ENCODE measurements at places on chromosomes 1 and 21.
A peak's percentile ranks its signal among the peaks of the same experiment; 100 is the strongest.

DNA sequence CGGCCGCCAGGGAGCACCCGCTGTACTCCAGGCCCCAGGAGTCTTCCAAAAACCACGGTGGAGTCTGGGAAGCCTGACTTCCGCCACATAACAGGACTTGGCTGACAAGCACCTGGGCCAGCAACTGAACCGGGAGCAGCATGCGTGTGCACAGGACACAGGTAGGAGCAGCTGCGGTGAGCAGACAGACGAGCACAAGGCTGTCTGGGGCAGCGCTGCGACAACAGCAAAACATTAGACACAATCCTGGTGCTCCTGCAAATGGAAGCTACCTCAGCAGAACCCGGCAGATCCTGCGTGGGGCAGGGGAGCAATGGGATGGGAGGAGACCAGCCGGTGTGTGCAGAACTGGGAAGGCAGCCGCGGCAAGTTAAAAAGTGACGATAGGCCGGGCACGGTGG lies 80.4 kb downstream of the NPHP4 start:
- no peak for DNase-seq

GRCh38 chr21:22898051-22898665 lies 1899.9 kb downstream of the NCAM2 start:
- DNase-seq: no peak

DNA sequence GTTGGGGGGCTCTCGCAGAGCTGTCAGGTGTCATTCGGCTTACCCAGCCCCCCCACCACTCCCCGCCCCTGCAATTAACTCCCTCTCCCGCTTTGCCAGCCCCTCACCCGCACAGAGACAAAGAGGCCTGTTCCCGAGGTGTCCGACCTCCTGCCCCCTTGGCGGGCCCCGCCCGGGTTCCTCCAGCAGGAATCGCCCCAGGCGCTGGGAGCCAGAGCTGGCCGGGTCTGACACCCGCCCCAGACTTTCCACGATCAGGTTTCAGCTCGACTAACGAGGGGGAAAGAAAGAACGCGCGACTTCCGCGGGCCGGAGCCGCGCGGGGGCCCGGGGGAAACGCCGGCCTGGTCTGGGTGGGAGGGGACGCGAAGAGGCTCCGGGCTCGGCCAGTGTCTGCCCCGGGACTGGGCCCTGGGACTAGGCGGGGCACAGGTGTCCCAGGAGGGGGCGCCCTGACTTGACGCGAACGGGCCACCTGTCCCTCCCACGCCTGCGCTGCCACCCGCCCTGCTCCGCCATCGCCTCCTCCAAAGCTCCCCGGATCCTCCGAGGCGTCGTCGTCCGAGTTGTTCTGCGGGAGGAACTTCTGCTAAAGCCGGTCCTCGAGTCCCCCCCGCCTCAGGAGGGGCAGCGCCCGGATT lies 36.4 kb upstream of the HHAT start:
- DNase-seq: peak; percentile 72

DNA sequence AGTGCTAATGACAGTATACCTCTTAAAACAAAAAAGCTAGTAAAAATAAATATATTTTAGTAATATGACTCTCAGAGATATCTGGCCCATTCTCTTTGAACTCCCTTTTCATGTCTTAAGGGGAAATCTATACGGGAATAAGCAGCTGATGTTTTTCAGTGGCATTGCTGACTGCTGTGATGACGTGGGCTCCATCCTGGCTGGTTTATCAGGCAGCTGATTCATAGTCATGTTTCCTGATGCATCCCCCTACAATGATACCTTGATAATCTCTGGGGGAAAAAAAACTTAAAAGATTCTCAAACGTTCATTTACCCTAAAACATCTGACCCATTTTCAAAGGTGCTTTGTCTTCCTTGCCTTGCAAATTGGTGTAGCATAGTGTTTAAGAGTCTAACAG lies 53.8 kb downstream of the ABCA4 start:
- DNase-seq: no peak

GRCh38 chr1:202568826-202569225 lies 141.4 kb downstream of the SYT2 start:
- peak; percentile 24 for DNase-seq

GRCh38 chr1:94974824-94975223 lies 47.9 kb upstream of the CNN3 start:
- DNase-seq: peak; percentile 97

- no peak for DNase-seq
These were observed 189.8 kb upstream of the OLFM3 start for GRCh38 chr1:102186536-102186935.

GRCh38 chr1:183881387-183882131 lies 76.6 kb downstream of the RGL1 start:
- DNase-seq: peak; percentile 79

DNA sequence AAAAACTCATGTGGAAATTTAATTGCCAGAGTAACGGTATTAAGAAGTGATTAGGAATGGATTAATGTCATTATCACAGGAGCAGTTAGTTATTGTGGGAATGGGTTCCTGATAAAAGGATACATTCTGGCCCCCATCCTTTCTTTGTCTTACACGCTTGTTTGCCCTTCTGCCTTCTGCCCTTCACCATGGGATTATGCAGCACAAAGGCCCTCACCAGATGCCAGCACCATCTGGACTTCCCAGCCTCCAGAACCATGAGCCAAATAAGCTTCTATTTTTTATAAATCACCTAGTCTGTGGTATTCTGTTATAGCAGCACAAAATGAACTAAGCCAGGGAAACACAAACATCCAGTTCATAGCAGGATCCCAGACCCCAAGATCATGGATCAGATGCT lies 33.9 kb upstream of the POU2F1 start:
- DNase-seq: no peak

DNA sequence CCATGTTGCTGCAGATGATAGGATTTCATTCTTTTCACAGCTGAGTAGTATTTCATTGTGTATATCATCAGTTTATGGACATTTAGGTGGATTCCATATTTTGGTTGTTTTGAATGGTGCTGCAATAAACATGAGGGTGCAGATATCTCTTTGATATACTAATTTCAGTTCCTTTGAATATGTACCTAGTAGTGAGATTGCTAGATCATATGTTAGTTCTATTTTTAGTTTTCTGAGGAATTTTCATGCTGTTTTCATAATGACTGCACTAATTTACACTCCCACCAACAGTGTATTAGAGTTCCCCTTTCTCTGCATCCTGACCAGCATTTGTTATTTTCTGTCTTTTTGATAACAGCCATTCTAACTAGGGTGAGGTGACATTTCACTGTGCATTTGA lies 82.1 kb downstream of the BRINP2 start:
- no peak for DNase-seq

DNA sequence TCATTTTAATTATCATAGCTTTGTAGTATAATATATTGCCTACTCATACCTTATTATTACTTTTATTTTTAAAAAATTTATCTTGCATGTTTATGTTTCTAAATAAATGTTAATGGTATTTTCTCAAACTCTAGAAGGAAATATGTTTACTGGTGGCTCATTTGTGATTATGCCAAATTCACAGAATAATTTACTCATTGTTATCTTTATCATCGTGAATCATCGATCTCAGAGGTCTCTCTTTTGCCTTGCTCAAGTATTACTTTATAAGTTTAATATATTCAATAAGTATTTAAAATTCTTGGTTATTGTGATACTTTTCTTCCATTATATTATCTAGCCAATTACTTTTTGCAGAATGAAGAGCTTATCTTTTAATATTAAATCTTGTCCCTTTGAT lies 836.7 kb upstream of the ADAMTS5 start:
- no peak for DNase-seq

- peak; percentile 6 for DNase-seq
These were observed 20.9 kb upstream of the LRP8 start for GRCh38 chr1:53348486-53349368.

- DNase-seq: peak; percentile 75
These were observed 17.6 kb downstream of the FCRL4 start for GRCh38 chr1:157580179-157580827.

- no peak for DNase-seq
These were observed 12.1 kb downstream of the HHAT start for GRCh38 chr1:210340841-210341240.

- DNase-seq: peak; percentile 72
These were observed 63.0 kb downstream of the HIVEP3 start for GRCh38 chr1:41855713-41856112.

DNA sequence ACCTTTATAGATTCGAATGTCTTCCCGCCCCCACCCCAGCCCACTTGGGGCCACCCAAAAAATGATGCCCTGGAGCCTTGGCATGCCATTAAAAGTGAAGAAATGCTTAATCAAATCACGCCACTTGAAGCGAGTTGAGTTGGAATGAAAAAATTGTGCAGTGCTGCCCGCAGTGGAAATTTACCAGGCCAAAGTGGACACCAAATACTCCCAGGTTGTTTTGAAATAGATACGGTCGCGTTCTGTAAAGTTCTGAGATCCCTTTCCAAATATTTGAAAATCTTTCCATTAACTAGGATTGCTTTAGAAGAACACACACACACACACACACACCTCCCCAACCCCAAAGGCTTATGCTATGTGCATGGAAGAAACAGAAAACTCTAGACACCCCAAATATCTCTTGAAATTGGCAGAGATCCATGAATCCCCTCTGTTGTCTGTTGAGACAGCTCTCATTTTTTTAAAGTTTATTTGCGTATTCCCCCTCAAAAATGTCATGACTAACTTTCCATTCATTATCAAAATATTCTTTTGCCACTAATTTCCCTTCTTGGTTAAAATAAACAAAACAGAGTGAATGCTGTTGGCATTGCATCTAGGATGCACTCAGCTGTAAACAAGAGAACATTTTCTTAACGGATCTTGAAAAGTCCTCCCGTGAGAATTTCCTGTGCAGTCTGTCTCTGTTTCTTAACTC lies 142.3 kb upstream of the KCNE2 start:
- DNase-seq: no peak

GRCh38 chr1:244350027-244350426 lies 101.7 kb downstream of the ADSS2 start:
- no peak for DNase-seq

DNA sequence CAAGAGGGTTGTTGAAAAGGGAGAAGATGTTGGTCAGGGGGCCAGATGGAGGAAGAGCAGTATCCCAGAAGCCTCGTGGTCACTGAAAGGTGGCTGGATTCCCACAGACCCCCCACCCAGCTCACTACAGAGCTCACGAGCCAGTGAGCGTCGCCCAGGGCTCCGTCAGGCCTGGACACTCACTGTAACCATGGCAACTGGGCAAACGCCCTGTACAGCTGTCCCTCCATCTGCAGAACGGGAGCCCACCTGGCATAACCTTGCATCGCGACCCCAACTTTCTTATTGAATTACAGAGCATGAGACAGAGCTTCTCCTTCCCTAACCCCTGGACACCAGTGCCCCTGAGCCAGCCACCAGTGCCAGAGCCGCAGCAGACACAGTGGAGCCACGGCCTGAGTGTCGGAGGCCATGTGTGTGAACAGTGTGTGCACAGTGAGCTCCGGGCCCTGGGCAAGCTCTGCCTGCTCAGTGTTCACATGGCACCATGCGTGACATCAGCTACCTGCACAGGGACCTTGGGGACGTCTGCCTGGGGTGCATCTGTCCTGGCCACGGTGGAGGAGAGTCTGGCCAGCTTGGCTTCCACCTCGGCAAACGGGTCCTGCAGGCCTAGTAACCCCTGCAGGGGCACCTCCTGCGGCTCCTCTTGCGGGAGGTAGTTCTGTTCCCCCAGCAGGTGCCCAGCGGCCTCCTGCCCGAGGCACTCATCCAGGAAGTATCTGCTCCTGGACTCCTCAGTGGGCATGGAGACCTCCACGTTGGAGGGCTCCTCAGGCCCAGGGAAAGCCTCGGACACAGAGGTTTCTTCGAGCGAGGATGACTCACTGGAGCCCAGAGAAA lies 25.9 kb upstream of the DDOST start:
- DNase-seq: no peak

- DNase-seq: no peak
These were observed 8.6 kb upstream of the TFF1 start for GRCh38 chr21:42374864-42375499.

DNA sequence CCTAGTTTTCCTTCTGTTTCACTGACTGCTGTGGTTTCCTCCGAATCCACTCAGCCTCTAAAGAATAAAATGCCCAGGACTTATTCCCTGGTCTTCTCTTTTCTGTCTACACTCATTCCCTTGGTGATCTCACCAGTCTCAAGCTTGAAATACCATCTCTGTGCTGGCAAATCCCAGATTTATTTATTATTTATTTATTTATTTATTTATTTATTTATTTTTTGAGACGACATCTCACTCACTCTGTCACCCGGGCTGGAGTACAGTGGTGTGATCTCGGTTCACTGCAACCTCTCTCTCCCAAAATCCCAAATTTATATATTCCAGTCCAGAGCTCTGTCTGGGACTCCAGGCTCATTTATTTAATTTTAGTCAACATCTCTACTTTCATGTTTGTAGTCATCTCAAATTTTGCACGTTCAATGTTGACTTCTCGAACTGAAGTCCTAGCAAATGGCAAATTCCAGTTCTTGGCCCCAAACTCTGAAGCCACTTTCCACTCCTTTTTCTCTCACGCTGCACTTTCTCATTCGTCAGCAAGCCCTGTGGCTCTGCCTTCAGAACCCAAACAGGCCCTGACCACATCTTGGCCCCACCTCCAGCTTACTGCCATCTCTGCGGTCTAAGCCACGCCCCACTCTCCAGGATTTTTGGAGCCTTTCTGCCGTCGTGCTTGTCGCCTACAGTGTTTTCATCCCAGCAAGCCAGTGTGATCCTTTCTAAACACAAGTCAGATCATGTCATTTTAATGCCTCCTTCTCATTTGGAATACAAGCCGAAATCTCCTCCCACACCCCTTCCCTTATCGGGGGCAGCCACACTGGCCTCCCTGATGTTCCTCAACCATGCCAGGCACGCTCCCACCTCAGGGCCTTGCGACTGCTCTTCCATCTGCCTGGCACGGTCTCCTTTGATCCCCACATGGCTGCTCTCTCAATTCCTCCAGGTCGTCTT lies 14.2 kb upstream of the TENT5B start:
- no peak for DNase-seq

Data from kidney tubule cell (primary cell).